ENCODE measurements at places on chromosomes 5 and 9. TPM values are rescaled to one million over a fixed set of nuclear protein-coding genes. Genes with fewer than 3 reads are reported as not detected.

Gene CCL21
- 29.1 TPM for total RNA-seq

Gene DNAH5
- total RNA-seq, result 0.36 TPM

- no peaks in the 10 kb centered on the region for H3K4me1 ChIP-seq
- no peaks in the 10 kb centered on the region for H3K36me3 ChIP-seq
- no peak overlapping the region for H3K4me3 ChIP-seq
- H3K27me3 ChIP-seq, result no peaks in the 10 kb centered on the region
These were observed 41.9 kb upstream of the RIC1 start for GRCh38 chr9:5587024-5587423.

DNA sequence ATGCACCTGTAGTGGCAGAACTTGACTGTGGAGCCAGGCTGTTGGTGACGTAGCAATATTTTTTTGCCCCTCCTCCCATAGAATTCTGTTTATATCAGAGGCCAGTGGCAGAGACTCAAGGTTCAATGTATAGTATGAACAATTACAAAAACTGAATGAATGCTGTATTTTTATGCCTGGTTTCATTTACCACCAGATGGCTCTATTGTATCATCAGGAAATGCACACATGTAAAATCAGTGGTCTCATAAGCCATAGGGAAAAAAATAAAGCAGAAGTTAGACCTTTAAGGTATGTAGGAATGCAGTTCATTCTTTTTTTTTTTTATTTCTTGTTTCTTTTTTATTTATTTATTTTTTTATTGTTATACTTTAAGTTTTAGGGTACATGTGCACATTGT lies 43.6 kb downstream of the CCDC192 start:
- no peaks in the 10 kb centered on the region for H3K27me3 ChIP-seq
- H3K4me1 ChIP-seq, result no peaks in the 10 kb centered on the region
- no peaks in the 10 kb centered on the region for H3K36me3 ChIP-seq
- H3K4me3 ChIP-seq, result no peak overlapping the region
- H3K27ac ChIP-seq, result no peak overlapping the region
- DNase-seq, result no peak

DNA sequence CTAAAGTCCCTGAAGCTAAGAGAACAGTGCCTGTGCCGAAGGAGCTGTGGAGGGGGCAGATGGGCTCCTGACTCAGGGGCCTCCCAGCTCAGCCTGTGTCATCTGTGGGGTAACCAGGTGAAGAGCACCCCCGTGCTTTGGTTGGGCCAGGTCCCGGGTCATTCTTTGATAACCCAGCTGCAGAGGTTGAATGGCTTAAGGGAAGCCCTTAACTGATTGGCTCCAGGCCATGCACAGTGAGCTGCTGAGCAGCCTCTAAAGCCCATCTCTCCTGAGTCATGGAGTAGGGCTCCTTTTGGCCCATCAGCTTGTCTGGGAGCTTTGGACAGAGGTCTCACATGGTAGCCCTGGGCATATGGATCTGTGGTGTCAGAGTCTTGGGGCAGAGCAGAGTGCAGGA lies 28.7 kb downstream of the COL27A1 start:
- peaks cover 5% of the 10 kb centered on the region for H3K4me1 ChIP-seq
- no peaks in the 10 kb centered on the region for H3K36me3 ChIP-seq
- DNase-seq, result no peak
- no peaks in the 10 kb centered on the region for H3K27me3 ChIP-seq

GRCh38 chr5:126410623-126411022 lies 12.6 kb upstream of the GRAMD2B start:
- H3K36me3 ChIP-seq, result no peaks in the 10 kb centered on the region
- H3K4me3 ChIP-seq, result no peak overlapping the region
- H3K27me3 ChIP-seq, result no peaks in the 10 kb centered on the region
- H3K27ac ChIP-seq, result no peak overlapping the region
- no peak for DNase-seq

All from aorta (tissue), 5 donors.